ENCODE measurements at places on chromosomes 1 and 21.

GRCh38 chr21:20802201-20802600 is 196.0 kb upstream of the NCAM2 start:
- DNase-seq, result no peak

GRCh38 chr1:53371851-53372250 is 44.0 kb upstream of the LRP8 start:
- DNase-seq, result no peak

DNA sequence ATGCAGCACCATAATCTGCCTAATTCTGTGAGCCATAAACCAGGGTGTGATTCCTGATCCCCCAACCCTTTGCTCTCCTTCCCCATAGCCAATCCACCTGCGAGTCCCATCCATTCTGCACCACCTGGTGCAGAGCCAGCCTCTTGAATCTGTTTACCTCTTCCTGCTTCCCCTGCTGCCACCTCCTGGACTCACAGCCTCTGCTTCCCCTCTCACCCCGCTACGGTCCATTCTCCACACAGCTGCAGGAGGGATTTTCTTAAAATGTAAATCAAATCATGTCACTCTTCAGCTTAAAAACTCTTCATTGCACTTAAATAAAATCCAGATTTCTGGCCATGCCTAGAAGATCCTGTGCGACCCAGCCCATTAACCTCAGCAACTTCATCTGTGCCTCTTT is 186.7 kb downstream of the FOXD2 start:
- no peak for DNase-seq

GRCh38 chr1:20266642-20267041 is 24.0 kb upstream of the VWA5B1 start:
- no peak for DNase-seq

GRCh38 chr1:53327182-53327913 is 522 bp downstream of the LRP8 start:
- peak; percentile 24 for DNase-seq

DNA sequence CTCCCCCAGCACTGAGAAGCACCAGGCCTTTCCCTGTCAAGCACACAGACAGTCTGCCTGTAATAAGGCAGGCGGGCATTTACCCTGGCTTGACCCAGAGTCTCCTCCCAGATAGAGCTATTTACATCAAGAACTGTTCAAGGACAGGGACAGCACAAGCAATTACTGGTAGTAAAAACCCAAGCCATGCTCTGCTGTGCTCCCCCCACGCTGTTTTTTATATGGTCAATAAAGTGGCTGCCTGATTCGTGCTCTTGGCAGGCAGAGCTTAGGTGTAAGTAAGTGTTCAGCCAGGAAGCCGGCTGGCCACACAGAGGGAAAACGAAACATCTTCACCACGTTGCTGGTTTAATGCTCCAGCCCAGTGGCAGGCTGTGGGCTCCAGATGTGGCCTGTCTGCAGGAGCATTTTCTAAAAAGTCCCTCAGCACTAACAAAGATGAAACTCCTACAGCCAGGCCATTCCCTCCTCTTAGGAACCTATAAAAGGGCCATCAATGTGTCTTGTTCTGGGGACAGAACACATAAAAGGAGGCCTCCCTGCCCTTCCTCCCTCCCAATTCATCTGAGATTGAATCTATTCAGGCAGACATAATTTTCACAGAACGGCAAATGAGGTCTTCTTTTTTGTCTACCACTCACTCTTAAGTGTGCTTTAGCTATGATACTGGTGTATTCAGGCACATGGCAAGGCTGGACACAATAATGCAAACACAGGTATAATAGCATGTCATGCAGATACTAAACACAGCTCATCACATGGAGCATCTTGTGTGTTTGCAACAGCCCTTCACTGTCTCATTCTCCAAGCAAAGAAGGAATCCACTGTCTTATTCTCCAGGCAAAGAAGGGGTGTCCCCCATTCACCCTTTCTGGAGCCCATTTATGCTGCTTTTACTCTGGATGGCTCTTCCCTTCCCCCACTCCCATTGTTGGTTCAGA is 378.9 kb downstream of the HHAT start:
- no peak for DNase-seq

GRCh38 chr1:218297867-218298266 is 12.8 kb downstream of the RRP15 start:
- DNase-seq, result no peak

- no peak for DNase-seq
These were observed 39.4 kb downstream of the KCNJ15 start for GRCh38 chr21:38295997-38296764.

GRCh38 chr1:62050165-62050564 is 144.5 kb upstream of the L1TD1 start:
- DNase-seq, result no peak

- DNase-seq, result no peak
These were observed 19.3 kb downstream of the IARS2 start for GRCh38 chr1:220113136-220113695.

GRCh38 chr1:198556971-198557370 is 16.5 kb upstream of the ATP6V1G3 start:
- no peak for DNase-seq

- no peak for DNase-seq
These were observed 51.4 kb downstream of the KIF21B start for GRCh38 chr1:200971955-200972711.

DNA sequence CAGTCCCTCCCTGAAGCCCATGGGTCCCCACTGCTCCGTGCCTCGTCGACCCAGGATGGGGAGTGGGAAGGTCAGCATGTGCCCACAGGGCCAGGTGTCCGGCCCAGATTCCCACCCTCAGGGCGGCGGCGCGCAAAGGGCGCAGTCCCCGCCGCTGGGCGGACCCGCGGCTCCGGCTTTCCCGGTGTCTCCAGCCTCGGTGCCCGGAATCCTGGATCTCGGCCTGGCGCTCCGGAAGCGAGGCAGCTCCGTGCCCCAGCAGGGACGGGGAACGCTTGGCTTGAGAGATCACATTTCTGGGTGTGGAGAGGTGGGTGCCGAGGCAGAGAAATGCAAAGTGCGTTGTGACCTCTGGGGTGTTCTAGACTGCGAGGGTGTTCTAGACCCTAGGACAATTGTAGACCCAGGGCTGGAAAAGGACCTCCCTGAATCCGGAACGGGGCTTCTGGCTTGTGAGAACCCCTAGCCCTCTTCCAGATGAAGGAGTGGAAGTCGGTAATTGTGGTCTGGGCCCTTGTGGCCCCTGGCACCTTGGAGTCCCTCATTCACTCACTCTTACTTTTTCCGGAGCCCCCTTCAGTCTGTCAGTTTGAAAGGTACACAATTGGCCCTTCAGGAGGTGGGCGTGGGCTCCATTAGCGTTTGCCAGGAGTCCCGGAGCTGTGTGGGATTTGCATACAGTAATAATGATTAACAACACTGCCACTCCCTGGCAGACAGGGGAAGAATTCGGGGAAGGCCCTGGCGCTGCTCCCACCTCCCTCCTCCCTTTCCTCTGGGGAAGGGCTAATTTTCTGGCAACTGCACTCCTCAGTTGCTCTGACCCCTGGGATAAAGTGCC is 1.6 kb upstream of the KCND3 start:
- peak; percentile 78 for DNase-seq

DNA sequence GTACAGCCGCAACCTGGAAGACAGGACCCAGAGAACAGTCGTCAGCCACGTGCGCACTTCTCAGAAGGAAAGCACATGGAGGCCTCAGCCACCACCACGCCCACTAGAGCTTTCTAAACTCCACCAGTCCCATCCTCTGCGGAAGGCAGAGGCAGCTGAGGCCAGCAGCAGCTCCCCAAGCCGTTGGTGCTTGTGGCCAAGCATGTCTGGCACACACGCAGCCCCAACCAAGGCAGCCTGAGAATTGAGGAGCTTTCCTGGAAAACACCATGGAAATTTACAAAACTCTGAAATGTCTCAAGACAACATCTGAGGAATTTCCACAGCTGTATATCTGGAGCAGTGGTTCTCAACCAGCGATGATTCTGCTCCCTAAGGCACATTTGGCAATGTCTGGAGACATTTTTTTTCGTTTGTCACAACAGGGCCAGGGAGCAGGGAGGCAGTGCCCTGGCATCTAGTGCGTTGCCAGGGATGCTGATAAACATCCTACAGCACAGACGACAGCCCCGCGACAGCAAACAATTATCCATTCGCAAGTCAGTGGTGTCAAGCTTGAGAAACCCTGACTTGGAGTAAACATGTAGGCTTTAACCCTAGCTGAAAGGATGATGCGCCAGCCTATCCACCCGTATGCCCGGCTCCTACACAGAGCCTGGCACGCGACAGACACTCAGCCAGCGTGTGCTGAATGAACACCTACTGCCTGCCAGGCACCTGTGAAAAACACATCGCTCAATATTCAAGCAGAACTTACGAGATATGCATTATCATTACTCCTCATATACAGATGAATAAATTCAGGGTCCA is 24.7 kb downstream of the NPHP4 start:
- DNase-seq, result no peak

GRCh38 chr1:186618401-186619170 is 61.6 kb downstream of the PTGS2 start:
- no peak for DNase-seq

DNA sequence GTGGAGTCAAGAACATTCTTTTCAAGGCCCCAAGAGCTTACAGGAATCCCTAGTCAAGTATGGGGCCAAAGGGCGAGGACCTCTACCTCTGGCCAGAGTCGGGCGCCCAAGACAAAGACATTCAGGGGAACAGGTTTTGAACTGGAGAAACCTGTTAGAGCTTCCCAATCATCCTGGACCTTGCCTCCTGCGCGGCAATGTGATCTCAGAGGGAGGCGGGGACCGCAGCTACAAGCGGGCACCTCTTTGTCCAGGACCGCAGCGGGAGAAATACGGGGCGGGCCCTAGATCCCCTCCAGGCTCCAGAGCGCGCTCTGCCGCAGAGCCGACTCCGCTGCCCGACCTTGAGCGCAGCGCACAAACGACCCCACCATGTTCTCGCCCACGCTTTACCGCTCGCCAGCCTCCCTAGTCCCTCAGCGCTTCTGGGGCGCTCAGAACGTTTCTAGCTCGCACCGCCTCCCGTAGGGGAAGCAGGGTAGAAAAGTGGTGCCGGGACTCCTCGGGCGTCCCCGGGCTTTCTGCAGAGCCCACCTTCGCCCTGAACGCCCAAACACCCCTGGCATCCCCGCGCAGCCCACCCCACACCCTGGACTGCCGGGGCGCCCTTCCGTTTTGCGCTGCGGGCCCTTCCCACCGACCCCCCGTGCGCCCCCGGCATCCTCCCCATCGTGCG is 28.1 kb downstream of the RABIF start:
- DNase-seq, result peak; percentile 58

GRCh38 chr1:186623551-186623950 is 56.7 kb downstream of the PTGS2 start:
- DNase-seq, result no peak

DNA sequence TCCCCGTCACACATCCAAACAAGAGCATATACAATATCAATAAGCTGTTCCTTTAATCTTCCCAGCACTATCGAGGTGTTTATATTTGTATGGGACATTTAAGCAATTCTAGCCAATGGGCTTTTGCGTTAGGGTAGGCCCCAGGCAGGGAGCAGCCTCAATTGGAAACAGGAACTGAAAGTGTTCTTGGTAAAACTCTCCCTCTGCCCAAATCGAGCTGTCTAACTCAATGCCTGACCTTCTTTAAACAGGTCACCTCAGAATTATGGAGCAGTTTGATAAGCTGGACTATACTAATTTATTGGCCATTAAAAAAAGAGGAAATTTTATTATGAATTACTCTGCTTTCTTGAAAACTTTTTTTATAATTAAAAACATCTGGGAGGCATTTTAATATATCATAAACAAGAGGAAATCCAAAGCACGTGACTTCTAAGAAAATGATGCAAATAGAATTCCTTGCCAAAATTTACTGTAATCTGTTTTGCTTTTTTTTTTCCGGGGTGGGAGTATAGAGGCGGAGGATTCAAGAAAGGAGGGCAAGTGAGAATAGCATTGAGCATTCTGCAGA is 498.1 kb downstream of the LMO4 start:
- no peak for DNase-seq

DNA sequence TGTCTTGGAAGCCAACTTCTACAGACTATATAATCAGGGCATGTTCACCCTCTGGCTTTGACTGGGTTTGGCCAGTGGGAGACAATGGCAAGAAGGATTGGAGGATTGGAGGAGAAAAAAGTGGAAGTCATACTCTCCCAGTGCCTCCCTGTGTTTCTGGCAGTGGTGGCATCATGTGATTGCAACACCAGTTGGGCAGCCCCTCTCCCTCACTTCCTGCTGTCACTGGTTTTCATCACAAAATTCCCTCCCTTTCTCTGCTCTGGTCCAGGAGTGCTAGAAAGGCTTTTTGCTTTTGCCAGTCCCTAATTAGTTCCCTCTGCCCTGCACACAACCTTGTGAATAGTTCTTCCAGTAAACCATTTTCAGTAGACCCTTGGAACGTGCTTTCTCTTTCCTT is 3.7 kb upstream of the QSOX1 start:
- no peak for DNase-seq

DNA sequence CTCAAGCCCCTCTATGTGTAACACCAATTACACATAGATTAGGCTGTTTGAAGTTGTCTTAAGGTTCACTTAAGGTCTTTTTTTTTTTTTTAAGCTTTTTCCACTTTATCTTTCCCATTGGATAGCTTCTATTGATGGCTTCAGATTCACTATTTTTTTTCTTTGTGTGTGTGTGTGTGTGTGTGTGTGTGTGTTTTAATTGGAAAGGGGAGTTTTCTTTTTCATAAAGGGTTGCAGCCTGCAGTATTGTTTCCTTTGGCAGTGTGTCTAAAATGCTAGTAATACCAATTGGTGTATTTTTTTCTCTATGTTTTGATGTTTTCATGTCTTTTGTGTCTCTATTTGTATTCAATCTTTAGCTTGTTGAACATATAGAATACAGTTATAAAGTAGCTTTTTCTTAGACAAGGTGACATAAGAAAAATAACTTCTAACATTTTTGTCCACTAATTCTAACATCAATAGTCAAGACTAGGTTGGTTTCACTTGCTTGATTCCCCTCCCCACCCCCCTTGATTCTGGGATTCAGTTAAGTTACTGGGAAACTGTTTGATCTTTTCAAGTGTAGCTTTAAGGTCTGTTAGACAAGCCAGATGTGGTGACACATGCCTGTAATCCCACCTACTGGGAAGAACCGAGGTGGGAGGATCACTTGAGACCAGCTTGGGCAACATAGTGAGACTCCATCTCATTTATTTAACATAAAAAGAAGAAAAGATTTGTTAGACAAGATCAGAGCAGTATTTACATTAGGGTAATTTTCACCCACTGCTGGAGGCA is 21.4 kb downstream of the PRRC2C start:
- no peak for DNase-seq

- no peak for DNase-seq
These were observed 32.4 kb upstream of the MYSM1 start for GRCh38 chr1:58732087-58732775.

GRCh38 chr21:31778546-31778945 is 46.6 kb upstream of the SCAF4 start:
- no peak for DNase-seq

- no peak for DNase-seq
These were observed 57.8 kb downstream of the ZNF281 start for GRCh38 chr1:200351826-200352549.

DNA sequence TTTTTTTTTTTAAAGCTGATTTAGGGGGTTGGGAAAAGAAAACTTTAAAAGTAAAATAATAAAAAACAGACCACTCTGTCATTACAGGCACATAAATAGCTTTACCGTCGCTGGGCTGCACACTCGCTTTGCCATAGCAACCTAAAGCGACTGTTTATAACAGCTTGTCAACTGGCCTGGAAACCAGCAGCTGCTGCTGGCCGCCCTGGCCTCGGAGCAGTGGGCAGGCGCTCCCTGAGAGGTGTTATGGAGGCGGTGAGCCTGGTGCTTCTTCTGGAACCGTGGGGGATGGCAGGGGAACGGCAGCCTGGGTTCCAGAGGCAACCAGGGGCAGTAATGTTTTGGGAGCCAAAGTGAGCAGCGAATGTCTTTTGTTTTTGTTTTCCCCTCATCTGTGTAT is 45.7 kb downstream of the ATP2B4 start:
- DNase-seq, result no peak
